ENCODE measurements at places on chromosomes 3 and 15. TPM values are rescaled to one million over a fixed set of nuclear protein-coding genes. Genes with fewer than 3 reads are reported as not detected.

The GCNT3 gene
- total RNA-seq, result 0.72 TPM

The MYO1E gene
- total RNA-seq, result 220 TPM

DNA sequence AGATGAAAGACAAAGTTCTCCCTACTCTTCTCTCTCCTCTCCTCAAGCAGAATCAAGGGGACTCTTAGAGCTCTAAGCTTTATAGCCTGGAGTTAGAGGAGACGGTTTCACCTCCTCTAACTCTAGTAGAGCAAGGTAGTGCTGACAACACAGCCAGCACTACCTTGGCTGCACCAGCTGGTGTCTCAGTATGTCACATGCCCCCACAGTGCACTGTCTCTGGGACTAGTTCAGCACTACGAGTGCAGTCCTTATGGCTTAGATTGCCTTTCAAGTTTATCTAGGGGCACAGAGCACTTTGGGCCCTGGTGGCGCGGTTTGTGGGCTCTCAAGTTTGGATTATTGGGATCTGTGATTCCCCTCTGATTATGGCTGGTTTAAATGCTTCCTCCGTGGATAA lies 614.1 kb upstream of the NECTIN3 start:
- H3K4me1 ChIP-seq, result no peaks in the 10 kb centered on the region
- DNase-seq, result no peak
- H3K27ac ChIP-seq, result no peak overlapping the region
- H3K4me3 ChIP-seq, result no peak overlapping the region

The FSD2 gene
- total RNA-seq, result not detected

The CBLB gene
- 128 TPM for total RNA-seq

GRCh38 chr3:113698956-113699355 lies 2.5 kb upstream of the USF3 start:
- H3K27ac ChIP-seq, result no peak overlapping the region
- peaks cover 12% of the 10 kb centered on the region for H3K4me1 ChIP-seq
- peak; percentile 71 for DNase-seq
- H3K4me3 ChIP-seq, result peak overlapping the region; percentile 69

The DGKG gene
- 2.5 TPM for total RNA-seq

- no peaks in the 10 kb centered on the region for H3K4me1 ChIP-seq
- no peak for DNase-seq
- no peak overlapping the region for H3K27ac ChIP-seq
- no peak overlapping the region for H3K4me3 ChIP-seq
- peaks cover 7% of the 10 kb centered on the region for H3K36me3 ChIP-seq
These were observed 69.9 kb downstream of the DENND4A start for GRCh38 chr15:65722191-65722590.

DNA sequence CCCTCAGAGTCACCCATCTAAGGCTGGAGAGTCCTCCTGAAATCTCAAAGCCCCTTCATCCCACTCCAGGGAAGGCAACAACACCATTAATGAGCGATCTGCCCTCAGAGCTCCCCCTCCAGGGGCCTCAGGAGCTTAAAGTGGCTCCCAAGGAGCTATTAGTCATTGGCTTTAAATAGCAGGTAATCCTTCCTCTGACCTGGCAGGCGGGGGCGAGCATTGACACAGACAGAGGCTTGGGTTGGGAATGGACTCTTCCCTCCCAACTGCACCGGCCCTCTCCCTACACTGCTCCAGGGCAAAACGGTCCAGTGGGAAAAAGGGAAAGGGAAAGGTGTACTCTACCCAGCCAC lies 1.4 kb downstream of the MFGE8 start:
- H3K36me3 ChIP-seq, result peaks cover 42% of the 10 kb centered on the region
- no peaks in the 10 kb centered on the region for H3K27me3 ChIP-seq
- peak overlapping the region; percentile 96 for H3K4me3 ChIP-seq

The ARL8B gene
- 90.8 TPM for total RNA-seq

GRCh38 chr15:33163816-33164215 lies 30.7 kb downstream of the FMN1 start:
- DNase-seq, result no peak
- no peak overlapping the region for H3K4me3 ChIP-seq
- H3K36me3 ChIP-seq, result no peaks in the 10 kb centered on the region
- no peaks in the 10 kb centered on the region for H3K4me1 ChIP-seq

- no peak overlapping the region for H3K4me3 ChIP-seq
- DNase-seq, result no peak
- H3K27me3 ChIP-seq, result peaks cover 2% of the 10 kb centered on the region
These were observed 181.9 kb downstream of the PDZRN3 start for GRCh38 chr3:73442886-73443285.

The CAMP gene
- total RNA-seq, result not detected

GRCh38 chr3:5136919-5137429 lies 14.9 kb downstream of the ARL8B start:
- peaks cover under 1% of the 10 kb centered on the region for H3K36me3 ChIP-seq
- H3K27me3 ChIP-seq, result no peaks in the 10 kb centered on the region
- peak overlapping the region; percentile 67 for H3K27ac ChIP-seq
- no peak for DNase-seq
- H3K4me3 ChIP-seq, result no peak overlapping the region

GRCh38 chr3:106183762-106184391 lies 315.1 kb upstream of the CBLB start:
- H3K27me3 ChIP-seq, result no peaks in the 10 kb centered on the region
- H3K4me3 ChIP-seq, result no peak overlapping the region
- no peaks in the 10 kb centered on the region for H3K36me3 ChIP-seq
- H3K27ac ChIP-seq, result no peak overlapping the region
- DNase-seq, result peak; percentile 10
- peaks cover 8% of the 10 kb centered on the region for H3K4me1 ChIP-seq

- no peak for DNase-seq
- peaks cover 3% of the 10 kb centered on the region for H3K27me3 ChIP-seq
- no peaks in the 10 kb centered on the region for H3K4me1 ChIP-seq
- H3K27ac ChIP-seq, result no peak overlapping the region
- H3K4me3 ChIP-seq, result no peak overlapping the region
These were observed 207.7 kb upstream of the CFAP20DC start for GRCh38 chr3:59257506-59257905.

The RNU5B-1 gene
- not detected for total RNA-seq

The LRRC31 gene
- not detected for total RNA-seq

- no peak for DNase-seq
- H3K4me3 ChIP-seq, result no peak overlapping the region
- no peaks in the 10 kb centered on the region for H3K4me1 ChIP-seq
- H3K36me3 ChIP-seq, result no peaks in the 10 kb centered on the region
These were observed 31.1 kb upstream of the FGD5 start for GRCh38 chr3:14787630-14788029.

DNA sequence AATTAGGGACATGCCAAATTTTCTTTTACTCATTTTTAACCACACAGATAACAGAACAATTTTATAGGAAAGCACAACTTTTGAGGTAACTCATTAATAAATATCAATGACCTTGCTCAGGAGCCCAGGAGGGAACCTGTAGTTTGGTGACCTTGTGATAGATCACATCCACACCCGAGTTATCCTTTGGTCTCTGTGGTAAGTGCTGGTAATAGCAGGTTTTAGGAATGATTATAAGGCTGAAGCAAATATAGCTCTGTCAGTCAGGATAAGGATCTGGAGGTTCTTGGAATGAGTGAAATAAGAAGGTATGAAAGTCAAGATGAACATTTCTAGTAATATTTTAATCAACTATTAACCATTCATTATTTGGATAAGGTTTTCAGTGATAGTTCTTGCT lies 46.5 kb downstream of the EPHA6 start:
- H3K4me3 ChIP-seq, result no peak overlapping the region
- no peak for DNase-seq
- no peaks in the 10 kb centered on the region for H3K4me1 ChIP-seq
- H3K27ac ChIP-seq, result no peak overlapping the region
- H3K36me3 ChIP-seq, result no peaks in the 10 kb centered on the region

The ACOX2 gene
- total RNA-seq, result 28.6 TPM

The TPM1 gene
- 1,708 TPM for total RNA-seq

The MINAR1 gene
- 2.5 TPM for total RNA-seq

DNA sequence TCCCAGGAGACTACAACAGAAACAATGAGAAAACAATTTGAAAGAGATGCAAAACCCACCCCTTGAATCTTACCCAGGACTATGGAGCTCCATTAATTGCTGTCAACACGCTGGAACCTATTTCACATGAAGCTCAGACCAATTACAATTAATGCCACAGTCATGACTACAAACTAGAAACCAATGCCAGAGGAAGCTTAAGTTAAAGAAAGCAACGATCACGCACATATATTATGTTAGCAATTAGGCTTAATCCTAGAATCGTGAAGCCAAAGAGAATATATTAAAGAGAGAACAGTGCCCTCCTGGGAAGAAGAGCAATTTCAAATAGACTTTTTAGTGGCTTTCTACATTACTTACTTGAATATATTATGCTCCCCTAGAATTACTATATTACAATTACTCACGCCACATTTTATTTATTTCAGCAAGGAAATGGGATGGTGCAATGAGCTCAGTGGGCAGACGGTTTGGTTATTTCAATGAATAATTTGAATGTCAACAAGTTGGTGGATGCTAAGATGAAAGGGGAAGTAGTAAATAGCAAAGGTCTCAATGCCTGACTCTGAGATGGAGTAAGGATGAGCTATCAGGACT lies 125.5 kb downstream of the GREM1 start:
- H3K27ac ChIP-seq, result peak overlapping the region; percentile 93
- H3K4me1 ChIP-seq, result peaks cover 48% of the 10 kb centered on the region
- peaks cover 7% of the 10 kb centered on the region for H3K36me3 ChIP-seq
- no peak for DNase-seq
- H3K27me3 ChIP-seq, result no peaks in the 10 kb centered on the region
- H3K4me3 ChIP-seq, result no peak overlapping the region

The ERICH6 gene
- total RNA-seq, result under 0.01 TPM

The SLC6A20 gene
- not detected for total RNA-seq

The ITIH3 gene
- under 0.01 TPM for total RNA-seq

The TMEM44 gene
- 20.3 TPM for total RNA-seq

- no peak overlapping the region for H3K4me3 ChIP-seq
- no peaks in the 10 kb centered on the region for H3K4me1 ChIP-seq
- H3K27me3 ChIP-seq, result no peaks in the 10 kb centered on the region
- no peak overlapping the region for H3K27ac ChIP-seq
These were observed 24.8 kb downstream of the UBE2Q2 start for GRCh38 chr15:75868019-75868418.

DNA sequence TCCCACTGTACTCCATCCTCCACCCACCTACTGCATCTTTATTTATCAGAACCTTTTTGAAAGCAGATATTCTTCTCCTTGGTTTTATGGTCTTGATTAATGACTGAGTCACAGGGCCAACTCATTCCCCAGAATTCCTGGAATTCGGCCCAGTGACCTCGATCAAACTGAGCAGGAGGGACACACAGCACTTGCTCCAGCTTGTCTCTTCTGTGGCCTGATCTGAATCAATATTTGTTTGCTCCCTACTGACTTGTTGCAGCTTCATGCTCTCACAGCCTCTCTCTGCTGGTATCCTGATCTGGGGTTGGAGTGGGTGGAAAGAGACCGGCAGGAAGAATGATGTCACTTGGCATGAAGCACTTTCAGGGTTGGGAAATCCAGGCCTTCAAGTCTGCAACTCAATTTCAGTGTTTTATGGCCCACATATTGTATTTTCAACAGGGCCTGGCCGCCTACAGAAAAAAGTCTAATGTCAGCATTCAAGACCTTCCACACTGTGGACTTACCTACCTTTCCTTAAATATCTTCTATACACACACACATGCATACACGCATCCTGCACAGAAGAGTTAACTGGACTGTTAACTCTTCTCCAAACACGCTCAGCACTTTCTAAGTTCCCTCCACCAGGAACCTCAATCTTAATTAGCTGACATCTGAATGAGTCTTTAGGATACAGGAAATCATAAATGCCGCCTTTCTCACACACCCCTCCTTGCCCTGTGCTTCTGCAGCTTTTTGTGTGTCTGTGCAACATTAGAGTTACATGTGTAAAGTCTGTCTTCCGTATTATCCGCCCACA lies 4.6 kb downstream of the ANXA2 start:
- peaks cover 78% of the 10 kb centered on the region for H3K4me1 ChIP-seq
- peaks cover 68% of the 10 kb centered on the region for H3K36me3 ChIP-seq
- H3K27me3 ChIP-seq, result no peaks in the 10 kb centered on the region
- H3K4me3 ChIP-seq, result peak overlapping the region; percentile 75
- peak; percentile 92 for DNase-seq

GRCh38 chr15:74784426-74785193 lies 2.7 kb downstream of the CSK start:
- no peak overlapping the region for H3K4me3 ChIP-seq
- H3K36me3 ChIP-seq, result no peaks in the 10 kb centered on the region
- peak overlapping the region; percentile 16 for H3K27ac ChIP-seq
- no peaks in the 10 kb centered on the region for H3K27me3 ChIP-seq
- peaks cover 65% of the 10 kb centered on the region for H3K4me1 ChIP-seq
- no peak for DNase-seq

The TNNC1 gene
- 0.36 TPM for total RNA-seq

The HHATL gene
- not detected for total RNA-seq

DNA sequence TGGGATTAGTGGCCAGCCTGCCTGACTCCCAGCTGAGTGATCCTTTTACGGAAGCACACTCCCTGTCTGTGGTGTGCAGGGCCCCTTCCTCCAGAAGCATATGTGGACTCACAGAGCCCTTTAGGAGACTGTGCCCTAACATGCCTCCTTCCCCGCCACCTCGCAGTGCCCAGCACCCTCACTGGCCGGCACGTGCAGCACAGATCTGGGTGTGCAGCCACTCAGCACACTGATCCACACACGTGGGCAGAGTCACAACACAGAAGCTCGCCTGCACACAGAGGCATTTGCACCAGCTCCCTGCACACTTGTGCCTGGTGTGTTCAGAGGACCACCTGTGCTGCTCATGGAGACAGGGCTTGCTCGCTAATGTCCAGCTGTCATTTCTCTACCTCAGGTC lies 23.6 kb upstream of the CSPG4 start:
- no peaks in the 10 kb centered on the region for H3K36me3 ChIP-seq
- peaks cover 15% of the 10 kb centered on the region for H3K4me1 ChIP-seq
- H3K4me3 ChIP-seq, result no peak overlapping the region
- H3K27me3 ChIP-seq, result no peaks in the 10 kb centered on the region
- DNase-seq, result peak; percentile 14

DNA sequence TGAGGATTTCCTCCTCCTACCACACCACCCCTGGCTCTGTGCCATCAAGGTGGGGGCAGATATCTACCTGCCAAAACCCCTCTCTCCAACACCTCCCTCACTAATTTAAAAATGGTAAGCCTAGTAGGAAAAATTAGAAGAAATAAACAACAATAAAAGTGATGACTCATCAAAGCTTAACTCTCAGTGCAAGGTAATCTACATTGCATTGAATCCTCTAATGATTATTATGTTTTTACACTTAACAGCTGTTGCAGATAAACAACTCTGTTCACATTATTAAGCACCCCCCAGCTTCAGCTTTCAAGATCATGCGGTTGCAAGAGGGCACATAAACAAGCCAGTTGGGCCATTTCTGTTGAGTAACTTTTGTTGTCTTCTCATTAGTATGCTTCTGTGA lies 396.1 kb upstream of the ATP11B start:
- DNase-seq, result no peak
- H3K27ac ChIP-seq, result no peak overlapping the region

All from osteoblast (primary cell).